CD8-positive, alpha-beta memory T cell (primary cell): ENCODE measurements at places on chromosomes 5 and 9.

DNA sequence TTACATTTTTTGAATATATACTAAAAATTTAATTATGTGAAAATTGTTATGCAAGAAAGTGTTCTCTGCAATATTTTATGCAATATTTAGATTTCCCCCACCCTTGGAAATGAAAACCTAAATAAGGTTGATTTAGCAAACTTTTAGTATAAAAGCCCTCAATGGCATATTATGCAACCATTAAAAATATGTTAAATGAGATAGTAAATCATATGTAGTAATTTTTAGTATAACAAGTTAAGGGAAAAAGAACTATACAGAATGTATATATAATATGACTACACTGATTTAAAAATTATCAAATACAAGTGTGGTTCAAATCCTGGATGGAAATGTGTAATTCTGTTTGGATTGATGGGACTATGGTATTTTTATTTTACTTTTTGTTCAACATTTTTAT is 116.9 kb upstream of the MEF2C start:
- DNase-seq = no peak

DNA sequence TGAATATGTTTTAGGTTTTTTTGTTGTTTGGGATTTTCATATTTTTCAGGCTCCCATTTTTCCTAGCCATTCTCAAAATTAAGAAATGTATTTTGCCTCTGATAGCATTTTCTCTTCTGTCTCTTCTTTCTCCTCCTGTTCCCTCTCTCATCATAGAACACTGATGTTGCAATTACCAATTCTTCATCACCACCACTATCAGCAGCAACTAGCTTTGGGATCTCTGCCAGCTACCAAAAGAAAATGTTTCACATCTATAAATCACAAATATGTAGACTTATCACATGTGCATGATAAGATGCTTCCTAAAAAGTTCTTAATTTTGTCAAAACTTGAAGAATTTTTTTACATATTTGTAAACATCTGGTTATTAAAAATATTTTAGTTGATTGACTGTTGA is 887.1 kb downstream of the MAT2B start:
- DNase-seq = no peak

DNA sequence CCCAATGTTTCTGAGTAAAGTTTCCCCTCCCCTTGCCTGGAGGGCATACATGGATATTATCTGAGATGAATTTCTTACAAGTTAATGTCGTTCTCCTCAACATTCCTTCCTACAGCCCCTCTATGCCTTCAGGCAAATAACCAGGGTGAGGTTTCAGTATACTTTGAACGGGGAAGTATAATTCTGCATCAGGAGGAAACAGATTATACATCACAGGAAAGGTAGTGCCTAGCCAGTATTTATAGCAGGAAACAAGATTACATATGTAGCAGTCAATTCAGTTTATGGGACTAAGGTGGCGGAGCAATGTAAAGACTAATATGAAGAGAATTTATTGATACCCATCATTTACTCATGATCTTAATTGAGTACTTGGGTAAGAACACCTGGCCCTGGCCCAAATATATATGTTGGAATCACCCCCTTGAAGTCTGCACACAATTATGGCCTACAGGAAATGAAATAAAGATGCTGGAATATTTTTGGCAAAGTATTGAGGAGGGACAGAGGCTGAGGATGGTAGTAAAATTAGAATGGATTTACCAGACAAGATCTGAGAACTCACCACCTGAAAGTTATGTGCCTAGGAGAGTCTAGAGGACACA is 661.1 kb downstream of the PTPRD start:
- DNase-seq = no peak

- no peak for DNase-seq
Observed at GRCh38 chr5:78547731-78548615, 100.6 kb downstream of the LHFPL2 start.

DNA sequence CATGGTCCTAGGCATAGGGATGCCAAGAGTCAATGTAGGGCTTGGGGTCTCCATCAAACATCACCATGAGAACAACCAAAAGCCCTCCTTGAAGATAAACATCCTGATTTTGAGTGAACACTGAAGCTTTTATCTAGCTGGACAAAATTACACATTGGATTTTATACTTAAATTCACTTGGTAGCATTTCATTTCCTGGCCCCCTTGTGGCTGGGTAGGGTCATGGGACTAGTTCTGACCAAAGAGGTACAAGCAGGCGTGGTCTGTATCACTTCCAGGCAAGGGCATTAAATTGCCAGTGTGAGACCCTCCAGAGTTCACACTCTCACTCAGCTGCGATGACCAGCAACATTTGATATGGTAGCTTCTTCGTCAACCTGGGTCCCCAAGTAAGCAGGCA is 320.3 kb downstream of the ACTL7B start:
- no peak for DNase-seq

DNA sequence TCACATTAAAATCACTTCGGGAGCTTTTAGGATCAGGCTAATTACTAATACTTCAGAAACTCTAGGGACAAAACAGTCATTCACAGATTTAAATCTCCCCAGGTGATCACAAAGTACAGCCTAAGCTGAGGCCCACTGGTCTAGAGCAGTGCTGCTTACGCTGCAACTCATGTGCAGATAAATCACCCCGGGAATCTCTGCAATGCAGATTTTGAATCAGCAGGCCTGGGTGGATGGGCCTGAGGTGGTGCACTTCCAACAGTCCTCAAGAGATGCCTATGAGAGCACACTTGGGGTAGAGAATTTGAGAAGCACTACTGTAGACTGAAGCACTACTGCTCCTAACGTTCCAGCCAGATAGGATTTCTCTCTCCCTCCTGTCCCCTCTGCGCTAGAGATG is 28.4 kb downstream of the CSF1R start:
- DNase-seq = no peak

DNA sequence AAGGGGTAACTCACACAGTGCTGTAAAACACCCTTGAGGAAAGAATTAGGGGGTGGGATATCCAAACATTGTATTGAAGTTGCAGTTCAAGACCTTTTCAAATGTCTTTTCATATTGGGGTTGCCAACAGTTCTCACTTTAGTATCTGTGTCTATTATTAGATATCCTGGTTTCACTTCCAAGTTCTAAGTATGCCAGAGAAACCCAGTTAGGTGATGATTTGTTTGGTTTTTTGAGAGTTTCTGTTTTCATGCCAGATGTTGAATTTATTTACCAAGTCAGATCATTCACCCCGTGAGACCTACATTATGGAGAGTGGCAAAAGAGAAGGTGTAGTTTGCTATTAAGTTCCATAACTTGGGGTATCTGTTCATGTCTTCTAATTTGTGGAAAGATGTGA is 64.5 kb downstream of the C9orf152 start:
- DNase-seq = no peak

- no peak for DNase-seq
Observed at GRCh38 chr5:3351581-3352442, 243.8 kb upstream of the IRX1 start.

DNA sequence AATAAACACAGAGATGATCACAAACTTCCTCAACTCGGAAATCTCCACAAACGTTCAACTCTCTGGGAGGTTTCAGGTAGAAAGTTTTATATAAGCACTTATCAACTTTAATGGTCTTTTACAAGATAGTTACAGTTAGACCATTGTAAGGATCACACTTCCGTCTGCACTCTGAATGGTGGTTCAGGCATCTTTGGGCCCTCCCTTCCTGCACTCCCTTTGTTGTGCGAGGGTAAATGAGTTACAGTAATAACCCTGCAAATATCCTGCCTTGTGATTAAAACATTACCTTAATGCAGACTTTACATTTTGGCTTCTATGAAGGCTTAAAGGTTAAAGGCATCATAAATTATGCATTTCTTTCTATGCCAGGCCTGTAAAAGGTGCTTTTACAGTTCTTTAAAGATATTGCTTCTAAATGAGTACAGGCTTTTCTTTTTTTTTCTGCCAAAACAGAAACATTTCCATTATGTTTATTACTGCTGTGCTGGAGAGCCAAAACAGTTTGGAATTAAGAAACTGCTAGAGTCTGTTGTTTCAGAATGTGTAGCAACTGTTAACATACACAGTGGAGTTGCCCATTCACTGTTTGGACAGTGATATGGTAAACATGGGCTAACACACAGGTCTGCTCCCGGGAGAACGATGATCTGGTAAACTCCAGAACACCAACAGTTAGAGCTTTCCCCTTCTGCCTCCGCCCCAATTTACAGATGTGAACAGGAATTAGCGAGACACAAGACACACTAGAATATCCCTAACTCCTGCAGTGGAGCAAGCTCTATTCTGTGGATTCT is 1.1 kb downstream of the PRUNE2 start:
- DNase-seq = no peak

DNA sequence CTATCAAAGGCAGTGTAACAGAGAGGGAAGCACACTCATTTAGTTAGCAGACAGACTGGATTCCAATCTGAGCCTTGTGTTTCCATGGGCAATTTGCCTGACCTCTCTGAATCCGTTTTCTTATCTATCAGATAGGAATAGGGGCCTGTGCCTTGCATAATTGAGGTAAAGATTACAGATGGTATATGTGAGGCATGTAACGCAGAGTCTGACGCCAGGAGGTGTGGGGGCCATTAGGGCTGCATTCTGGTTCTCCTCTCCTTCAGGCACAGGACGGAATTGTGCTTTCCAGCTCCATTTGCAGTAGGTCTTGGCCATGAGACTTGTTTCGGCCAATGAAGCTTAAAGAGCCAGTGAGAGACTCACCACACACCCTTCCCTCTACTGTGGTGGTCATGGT is 97.6 kb downstream of the FRMD3 start:
- no peak for DNase-seq

GRCh38 chr5:1789834-1790471 is 9.7 kb downstream of the MRPL36 start:
- DNase-seq = no peak
